ENCODE measurements at places on chromosomes 2 and 18.

GRCh38 chr2:96407041-96407918, 71.7 kb downstream of the NCAPH start:
- peak; percentile 93 for DNase-seq

- no peak for DNase-seq
These were observed 282.0 kb downstream of the CALCRL start for GRCh38 chr2:187165936-187166610.

DNA sequence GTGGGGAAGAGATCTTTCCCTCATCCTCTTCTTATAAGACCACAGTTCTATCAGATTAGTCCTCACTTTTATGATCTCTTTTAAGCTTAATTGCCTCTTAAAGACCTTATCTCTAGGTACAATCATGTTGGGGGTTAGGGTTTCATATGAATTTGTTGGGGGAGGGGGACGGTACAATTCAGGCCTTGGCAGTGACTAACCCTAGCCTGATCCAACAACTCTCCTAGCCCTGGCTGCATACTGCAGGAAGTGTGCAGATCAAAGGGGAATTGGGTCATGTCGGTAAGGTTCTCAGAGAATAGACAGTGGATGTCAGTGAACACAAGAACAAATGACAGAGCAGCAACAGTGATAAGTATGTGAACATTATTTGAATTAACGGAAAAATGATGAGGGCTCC, 16.4 kb downstream of the CAPN13 start:
- no peak for DNase-seq

GRCh38 chr2:109311771-109312170, 182.8 kb downstream of the SH3RF3 start:
- DNase-seq: no peak

DNA sequence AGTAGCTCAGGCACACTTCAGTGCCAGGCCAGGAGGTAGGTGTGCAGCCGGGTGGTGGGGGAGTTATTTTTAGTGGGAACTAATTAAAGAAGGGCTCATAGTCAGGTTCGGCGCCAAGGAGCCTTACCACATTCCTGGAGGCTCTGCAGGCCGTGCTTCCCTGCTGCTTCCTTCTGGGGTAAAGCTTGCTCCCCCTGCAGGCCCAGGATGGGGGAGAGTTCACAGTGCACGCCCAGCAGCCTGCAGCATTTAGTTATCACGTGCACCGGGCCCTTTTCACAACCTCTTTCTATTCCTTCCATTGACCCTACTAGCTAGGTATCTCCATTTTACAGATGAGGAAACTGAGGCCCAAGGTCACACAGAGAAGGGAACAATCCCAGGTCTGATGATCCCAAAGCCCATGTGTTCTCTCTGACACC, 2.5 kb downstream of the KCNF1 start:
- DNase-seq: no peak

GRCh38 chr2:241943961-241944575, 74.5 kb downstream of the RTP5 start:
- DNase-seq: no peak

DNA sequence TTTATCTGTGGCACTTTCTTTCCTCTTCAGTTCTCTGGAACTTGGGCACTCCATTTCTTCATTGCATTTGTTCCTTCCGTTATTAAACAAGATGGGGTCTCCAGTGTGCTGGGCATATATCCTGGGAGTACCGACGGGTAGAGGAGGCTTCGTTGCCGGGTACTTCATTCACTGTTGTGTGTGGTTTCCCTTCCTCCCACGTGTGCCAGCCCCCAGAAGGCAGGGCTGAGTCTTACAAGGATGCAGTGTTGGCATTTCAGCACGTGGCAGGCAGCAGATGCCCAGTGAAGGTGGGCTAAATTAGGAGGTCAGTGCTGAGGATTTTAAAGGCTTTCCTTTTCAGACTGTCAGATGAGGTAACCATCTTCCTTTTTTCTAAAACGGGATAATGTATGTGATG, 58.6 kb downstream of the MGAT5 start:
- no peak for DNase-seq

Data from DMS53 (cell line).